ENCODE measurements at places on chromosomes 12 and 14.

GRCh38 chr14:102691763-102692162 lies 85.5 kb upstream of the TRAF3 start:
- no peak for DNase-seq

- peak; percentile 31 for DNase-seq
These were observed 28.7 kb downstream of the CLIP1 start for GRCh38 chr12:122393817-122394216.

DNA sequence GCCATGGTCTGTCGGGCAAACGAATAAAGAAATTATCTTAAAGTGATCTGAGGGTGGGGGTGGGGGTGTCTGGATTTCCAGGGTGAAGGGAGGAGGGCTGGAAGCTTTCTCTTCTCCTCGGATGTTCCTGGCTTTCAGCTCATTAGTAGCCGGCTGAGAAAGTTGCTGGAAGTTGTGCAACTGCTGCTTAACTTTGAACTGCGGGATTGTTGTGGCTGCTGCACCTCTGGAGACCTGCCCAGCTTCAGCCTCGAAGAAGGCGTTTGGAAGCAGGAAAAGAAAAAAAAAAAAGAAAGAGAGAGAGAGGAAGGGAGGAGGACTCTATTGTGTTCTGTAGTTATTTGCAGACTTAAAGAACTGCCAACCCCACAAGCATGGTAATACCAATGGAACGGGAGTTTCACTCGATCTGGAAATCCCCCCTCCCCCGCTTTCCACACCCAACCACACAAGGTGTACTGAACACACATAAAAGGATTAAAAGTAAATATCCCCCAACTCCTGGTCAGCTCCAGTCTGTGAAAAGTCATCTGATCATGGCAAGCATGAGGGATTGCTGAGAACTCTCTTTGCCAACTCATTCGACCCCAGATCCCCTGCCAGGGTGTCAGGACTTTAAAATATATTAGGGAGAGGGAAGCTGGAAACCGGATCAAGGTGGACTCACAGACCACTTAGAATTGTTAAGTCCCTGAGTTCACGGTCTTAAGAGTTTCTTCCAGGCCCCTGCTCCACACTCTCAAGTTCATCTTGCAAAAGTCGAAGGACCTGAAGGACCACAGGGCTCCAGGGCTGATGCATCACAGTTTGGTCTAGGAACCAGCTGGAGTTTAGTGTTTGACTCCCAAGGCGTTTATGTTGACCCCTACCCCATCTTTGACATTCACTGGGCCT lies at the start of gene RASSF9:
Gene RASSF9, minus strand, starts transcription at position 213 of the 894 bp plus-strand sequence. Its CDS starts 208 bp downstream, at position 5.
- DNase-seq, result no peak

- no peak for DNase-seq
These were observed 51.6 kb downstream of the ARHGAP5 start for GRCh38 chr14:32128703-32129102.

- no peak for DNase-seq
These were observed 5.4 kb upstream of the PELI2 start for GRCh38 chr14:56112781-56113180.

DNA sequence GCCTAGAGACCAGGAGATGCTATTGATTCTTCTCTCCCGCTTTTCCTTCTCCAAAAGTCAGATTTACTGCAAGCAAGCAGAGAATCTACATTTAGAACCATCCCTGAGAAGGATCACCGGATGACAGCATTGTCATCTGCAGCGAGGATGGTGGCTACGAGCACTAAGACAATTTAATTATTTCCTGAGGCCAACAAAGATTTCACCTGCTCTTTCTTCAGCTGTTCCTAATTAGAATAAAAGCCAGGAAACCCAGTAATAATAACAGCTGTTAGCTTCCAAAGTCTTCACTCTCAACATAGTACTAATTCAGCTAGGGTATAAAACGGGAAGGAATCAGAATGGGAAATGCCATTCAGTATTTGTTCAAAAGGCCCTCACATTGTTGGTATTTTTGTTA lies 53.3 kb downstream of the TMTC1 start:
- no peak for DNase-seq

- no peak for DNase-seq
These were observed 125.4 kb downstream of the STXBP6 start for GRCh38 chr14:24924544-24924943.

GRCh38 chr12:98437806-98438595 lies 77.4 kb upstream of the TMPO start:
- no peak for DNase-seq

- DNase-seq, result no peak
These were observed 26.9 kb downstream of the MAPKAPK5 start for GRCh38 chr12:111868676-111869588.

DNA sequence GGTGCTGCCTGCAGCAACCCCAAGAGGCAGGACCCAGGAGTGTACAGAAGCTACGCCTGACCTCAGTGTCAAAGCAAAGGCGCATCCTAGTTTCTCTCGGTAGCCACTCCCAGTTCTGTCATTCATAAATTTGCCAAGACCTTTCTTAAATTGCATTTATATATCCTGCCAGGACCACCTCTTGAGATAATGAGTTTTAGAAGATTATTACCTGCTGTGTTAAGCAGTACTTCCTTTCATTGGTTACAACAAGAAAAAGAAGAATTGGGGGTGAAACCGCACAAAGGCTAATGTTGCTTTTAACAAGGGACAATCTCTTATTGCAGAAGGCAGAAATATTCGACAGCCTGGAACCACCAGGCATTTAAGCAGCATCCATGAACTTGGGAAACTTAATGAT lies 57.8 kb downstream of the CIT start:
- DNase-seq, result no peak

DNA sequence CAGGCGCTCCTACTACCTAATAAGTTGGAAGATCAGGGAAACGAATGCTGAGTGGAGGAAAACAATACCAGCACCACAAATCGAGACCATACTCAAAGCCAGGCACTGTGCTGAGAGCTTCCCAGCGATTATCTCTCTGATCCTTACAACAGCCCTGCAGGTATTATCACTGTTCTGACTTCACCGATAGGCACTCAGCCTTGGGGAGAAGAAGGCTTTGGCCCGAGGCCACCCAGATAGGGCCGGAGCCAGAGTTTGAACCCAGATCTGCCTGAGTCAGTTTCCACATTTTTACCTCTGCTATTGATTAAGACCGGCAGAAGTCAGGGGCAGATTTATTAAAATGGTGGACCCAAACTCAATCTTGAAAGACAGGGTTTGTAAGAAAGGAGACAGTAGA lies 4.9 kb downstream of the SVOP start:
- no peak for DNase-seq

DNA sequence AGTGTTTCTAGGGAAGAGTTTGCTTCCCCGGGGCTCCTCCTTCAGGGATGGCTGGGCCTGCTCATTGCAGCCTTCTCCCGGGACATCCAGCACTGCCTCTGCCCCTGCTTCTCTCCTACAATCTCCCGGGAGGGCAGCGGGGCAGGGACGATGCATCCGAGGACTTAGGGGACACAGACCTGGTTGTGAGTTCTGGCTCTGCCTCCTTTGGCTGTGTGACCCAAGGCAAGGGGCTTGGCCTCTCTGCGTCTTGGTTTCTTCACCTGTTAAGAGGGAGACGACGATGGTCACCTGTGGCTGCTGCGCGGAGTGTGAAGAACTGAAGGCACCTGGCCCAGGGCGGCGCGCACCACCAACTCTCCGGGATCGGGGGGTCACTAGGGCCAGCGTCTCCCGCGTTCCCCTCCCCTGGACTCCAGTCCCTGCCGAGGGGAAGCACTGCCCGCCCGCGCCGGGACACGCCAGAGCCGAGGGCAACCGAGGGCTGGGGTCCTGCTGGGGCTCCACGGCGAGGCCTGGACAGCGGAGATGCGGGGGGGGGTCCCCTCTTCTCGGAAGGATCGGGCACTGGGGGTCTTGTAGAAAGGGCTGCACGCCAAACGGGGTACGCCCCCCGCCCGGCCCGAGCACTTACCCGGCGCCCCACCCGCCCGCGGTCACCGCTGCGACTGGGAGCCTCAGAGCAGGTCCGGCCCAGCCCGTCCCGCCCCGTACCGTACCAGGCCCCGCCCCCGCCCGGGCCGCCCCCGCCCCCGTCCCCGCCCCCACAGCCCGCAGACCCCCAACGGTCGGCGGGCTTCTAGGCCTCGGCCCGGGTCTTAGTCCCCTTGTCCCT lies at the start of gene HVCN1:
Gene HVCN1, minus strand, starts transcription at position 670 of the 835 bp plus-strand sequence. CDS start 5,870 bp downstream, outside the sequence.
- DNase-seq, result no peak

DNA sequence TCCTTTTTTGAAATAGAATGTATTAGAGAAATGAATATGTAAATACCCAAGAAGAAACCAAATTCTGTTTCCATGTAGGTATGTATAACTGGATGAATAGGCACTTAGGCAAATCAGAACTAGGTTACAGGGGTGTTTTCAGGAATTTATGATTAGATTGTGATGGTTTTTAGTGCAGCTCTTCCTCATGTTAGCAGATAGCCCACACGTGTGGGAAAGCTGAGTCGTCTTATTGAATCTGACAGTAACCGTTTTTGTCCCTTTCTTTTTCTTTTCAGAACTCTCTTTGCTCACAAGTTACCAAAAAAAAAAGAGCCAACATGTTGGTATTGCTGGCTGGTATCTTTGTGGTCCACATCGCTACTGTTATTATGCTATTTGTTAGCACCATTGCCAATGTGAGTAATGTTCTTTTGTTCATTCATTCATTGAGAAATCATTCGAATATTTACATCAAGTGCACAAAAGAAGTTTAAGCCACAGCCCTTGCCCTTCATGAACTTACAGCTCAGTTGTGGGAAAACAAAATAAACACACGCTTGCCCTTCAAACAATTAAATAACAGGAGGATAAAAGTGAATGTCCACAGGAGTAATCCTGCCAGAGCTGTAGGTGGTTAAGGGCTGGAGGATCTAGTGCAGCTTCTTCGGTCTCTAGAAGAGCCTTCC lies 14.8 kb downstream of the EMP1 start:
- DNase-seq, result no peak

DNA sequence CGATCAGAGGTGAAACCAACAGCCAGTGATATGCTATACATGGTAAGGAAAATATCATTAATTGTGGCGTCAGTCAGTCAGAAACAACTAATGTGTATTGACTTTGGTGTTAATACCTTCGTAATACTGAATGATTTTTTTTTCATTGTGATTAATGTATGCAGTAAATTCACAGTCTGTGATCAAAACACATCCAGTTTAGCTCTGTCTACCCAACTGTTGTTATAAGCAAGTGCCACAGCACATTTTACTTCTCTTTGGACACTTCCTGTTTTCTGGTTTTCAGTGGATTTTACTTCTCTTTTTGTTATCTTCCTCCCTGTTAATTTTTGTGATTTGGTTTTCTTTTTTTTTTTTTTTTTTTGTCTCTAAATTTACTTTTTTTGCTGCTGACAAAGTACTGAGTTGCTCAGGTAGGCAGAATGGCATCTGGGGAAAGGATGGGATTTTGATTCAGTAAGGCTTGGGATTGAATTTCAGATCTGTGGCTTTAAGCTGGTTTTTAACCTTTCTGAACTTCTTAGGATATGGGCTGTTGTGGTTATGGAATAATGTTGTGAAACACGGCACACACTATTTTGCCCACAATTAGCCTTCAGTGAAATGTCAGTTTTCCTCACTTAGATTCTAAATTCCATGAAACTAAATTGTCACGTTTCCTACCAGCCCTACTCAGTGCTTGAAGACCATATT lies 604 bp downstream of the GLIPR1 start:
- DNase-seq, result no peak

DNA sequence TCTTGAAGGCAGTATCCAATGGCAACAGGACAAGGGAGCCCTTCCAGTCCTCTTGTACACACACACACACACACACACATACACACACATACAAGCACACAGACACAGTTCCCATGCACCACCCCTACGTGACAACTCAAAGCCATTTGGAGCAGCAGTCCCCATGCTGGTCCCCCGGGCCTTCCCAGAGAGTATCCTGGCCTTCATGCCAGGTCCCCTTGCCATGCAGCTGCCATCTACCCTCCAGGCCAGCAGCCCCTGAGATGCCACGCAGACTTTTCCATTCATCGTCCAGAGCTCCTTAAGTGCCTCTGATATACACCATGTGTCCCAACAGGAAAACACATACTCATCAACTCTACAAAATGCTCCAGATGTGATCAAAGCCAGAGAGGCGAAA lies 159.5 kb downstream of the ANO2 start:
- DNase-seq, result no peak

All from central memory CD4-positive, alpha-beta T cell (primary cell).